Lower leg skin (tissue), 4 donors: ENCODE measurements at places on chromosomes 5 and 9. TPM values are rescaled to one million over a fixed set of nuclear protein-coding genes. Genes with fewer than 3 reads are reported as not detected.

SV2C gene
- 0.23 TPM for total RNA-seq

PCDHB4 gene
- total RNA-seq: 1.6 TPM

DHX29 gene
- 24.2 TPM for total RNA-seq

CWC27 gene
- total RNA-seq: 16.3 TPM

TSSK1B gene
- total RNA-seq: not detected

GRCh38 chr9:14749741-14750211 lies 27.2 kb upstream of the CER1 start:
- DNase-seq: no peak

DNA sequence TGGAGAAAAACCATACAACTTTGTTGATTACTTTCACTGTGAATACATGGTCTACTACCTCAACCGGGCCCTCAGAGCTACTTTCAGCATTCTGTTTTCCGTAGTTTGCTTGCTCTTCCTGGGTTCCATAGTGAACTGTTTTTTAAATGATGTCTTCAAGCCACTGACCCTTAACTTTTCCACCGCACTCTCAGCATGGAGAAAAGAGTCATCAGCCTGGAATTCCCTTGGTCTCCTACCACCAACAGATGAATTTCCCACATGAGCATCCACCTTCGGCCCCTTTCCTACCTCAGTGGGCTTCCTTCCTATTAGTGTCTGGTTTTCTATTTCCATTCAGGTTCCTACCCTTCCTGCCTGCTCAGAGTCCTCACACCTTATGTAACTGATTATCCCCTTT lies 135.9 kb upstream of the ADAMTSL1 start:
- DNase-seq: no peak

- DNase-seq: no peak
Measured at GRCh38 chr9:89218040-89218928, 39.7 kb upstream of the SHC3 start.

DNA sequence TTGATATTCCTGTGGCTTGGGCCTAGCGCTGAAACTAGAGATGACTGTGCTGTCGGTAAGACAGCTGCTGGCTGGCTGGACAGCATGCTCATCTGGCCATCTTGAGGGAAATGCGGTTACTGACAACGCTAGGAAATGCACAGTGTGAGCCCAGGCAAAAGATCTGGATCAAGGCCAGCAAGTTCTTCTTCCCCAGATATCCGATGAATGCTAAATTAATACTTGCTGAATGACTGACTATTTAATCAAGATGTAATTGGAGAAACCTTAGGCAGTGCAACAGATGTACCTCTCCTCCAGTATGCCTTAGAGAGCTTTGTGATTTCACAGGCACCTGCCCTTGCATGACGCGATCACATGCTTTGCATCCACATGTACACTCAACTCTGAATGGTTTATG lies 659.1 kb downstream of the EFNA5 start:
- DNase-seq: no peak

DNA sequence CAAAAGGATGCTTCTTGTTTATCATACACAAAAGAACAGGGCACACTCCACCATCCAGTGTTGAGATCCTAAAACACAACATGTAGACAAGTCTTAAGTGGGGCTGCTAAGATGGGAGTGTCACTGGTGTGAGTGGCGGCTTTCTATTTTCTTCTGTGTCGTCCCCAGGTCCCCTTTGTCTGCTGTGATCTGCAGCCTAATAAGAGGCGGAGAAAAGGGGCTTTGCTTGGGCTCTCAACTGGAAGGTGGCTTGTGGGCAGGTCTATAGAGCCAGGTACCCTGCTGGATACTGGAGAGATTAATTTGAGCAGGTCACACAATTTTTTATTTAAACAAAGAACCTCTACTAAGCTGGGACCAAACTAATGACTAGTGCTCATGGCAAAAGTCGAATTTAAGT lies 126.1 kb upstream of the SAP30L start:
- no peak for DNase-seq

GRCh38 chr9:106670418-106670817 lies 192.5 kb upstream of the ZNF462 start:
- no peak for DNase-seq
